ENCODE measurements at places on chromosomes 12 and 14.

DNA sequence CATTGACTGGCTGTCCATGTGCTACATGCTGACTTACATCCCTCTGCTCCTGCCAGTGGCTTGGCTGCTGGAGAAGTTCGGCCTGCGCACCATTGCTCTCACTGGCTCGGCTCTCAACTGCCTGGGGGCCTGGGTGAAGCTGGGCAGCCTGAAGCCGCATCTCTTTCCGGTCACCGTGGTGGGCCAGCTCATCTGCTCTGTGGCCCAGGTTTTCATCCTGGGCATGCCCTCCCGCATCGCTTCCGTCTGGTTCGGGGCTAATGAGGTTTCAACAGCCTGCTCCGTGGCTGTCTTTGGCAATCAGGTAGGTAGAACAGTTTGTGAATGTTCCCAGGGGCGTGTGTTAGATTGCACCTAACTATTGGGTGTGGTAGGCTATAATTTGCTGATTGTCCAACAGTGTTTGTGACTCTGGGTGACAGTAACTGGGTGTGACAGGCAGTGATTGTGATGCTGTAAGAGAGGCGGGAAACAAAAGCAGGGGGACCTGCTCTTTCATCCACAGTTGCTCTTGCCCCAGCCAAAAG is 981 bp downstream of the FLVCR2 start:
- no peaks in the 10 kb centered on the region for H3K27me3 ChIP-seq
- no peak for DNase-seq
- H3K27ac ChIP-seq = no peak overlapping the region
- peaks cover 10% of the 10 kb centered on the region for H3K4me1 ChIP-seq

- H3K27me3 ChIP-seq = no peaks in the 10 kb centered on the region
- no peak overlapping the region for H3K4me3 ChIP-seq
- H3K36me3 ChIP-seq = no peaks in the 10 kb centered on the region
Observed at GRCh38 chr12:101648195-101648594, 49.2 kb upstream of the CHPT1 start.

DNA sequence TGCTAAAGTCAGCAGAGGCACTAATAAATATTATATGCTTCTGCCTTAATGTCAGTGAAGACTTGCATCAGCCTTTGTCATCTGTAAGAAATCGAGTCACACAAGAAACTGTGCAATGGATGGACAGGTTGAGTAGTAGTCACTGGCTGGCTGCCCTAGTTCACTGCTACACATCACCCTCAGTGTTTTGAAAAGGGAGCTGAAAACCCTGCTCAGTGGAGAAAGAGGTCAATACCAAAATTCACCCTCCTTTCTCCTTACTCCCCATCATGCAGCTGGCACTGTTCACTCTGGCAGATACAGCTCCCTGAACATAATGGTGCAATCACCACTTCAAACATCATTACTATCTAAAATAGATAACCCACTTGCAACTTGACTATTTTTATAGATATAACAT is 6.6 kb downstream of the ANKS1B start:
- no peaks in the 10 kb centered on the region for H3K4me1 ChIP-seq
- no peak overlapping the region for H3K4me3 ChIP-seq
- H3K27me3 ChIP-seq = no peaks in the 10 kb centered on the region
- H3K27ac ChIP-seq = no peak overlapping the region
- no peak for DNase-seq

DNA sequence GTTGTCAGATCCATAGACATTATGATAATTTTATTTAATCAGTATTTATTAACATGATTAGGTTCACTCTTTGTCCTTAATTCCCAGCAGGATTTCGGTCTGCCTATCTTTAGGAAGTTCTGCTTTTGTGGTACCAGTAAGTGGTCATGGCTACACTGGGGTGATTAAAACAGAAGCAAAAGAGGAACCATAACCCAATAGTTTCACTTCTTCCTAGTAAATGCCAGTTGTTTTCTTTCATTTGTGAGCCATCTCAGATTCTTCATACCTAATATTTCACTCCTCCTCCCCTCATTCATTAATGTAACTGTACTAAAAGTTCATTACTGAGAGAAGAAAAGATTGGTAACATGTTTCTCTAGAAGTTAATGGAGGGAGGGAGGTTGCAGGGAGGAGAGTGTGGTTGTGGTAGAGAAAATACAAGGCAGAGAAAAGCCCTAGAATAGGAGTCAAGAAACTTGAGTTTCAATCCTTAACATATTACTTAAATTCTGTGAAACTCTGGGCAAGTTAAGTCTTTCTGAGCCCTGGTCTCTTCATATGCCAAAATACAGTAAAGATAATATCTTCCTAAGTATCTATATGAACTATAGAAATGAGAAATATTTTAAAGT is 101.2 kb downstream of the PEBP1 start:
- no peaks in the 10 kb centered on the region for H3K27me3 ChIP-seq
- H3K4me1 ChIP-seq = no peaks in the 10 kb centered on the region
- peaks cover 22% of the 10 kb centered on the region for H3K36me3 ChIP-seq
- no peak overlapping the region for H3K4me3 ChIP-seq

- H3K27ac ChIP-seq = no peak overlapping the region
- DNase-seq = no peak
- no peaks in the 10 kb centered on the region for H3K4me1 ChIP-seq
- H3K4me3 ChIP-seq = no peak overlapping the region
- no peaks in the 10 kb centered on the region for H3K36me3 ChIP-seq
Observed at GRCh38 chr14:97866195-97866594, 1069.0 kb downstream of the VRK1 start.

GRCh38 chr12:104121001-104121400 is 17.0 kb downstream of the NFYB start:
- H3K27me3 ChIP-seq = no peaks in the 10 kb centered on the region
- H3K27ac ChIP-seq = no peak overlapping the region
- H3K4me1 ChIP-seq = no peaks in the 10 kb centered on the region
- DNase-seq = no peak
- H3K4me3 ChIP-seq = no peak overlapping the region
